ENCODE measurements at places on chromosomes 16 and 17.

- DNase-seq: no peak
Observed at GRCh38 chr17:74392848-74393247, 25.5 kb downstream of the GPR142 start.

DNA sequence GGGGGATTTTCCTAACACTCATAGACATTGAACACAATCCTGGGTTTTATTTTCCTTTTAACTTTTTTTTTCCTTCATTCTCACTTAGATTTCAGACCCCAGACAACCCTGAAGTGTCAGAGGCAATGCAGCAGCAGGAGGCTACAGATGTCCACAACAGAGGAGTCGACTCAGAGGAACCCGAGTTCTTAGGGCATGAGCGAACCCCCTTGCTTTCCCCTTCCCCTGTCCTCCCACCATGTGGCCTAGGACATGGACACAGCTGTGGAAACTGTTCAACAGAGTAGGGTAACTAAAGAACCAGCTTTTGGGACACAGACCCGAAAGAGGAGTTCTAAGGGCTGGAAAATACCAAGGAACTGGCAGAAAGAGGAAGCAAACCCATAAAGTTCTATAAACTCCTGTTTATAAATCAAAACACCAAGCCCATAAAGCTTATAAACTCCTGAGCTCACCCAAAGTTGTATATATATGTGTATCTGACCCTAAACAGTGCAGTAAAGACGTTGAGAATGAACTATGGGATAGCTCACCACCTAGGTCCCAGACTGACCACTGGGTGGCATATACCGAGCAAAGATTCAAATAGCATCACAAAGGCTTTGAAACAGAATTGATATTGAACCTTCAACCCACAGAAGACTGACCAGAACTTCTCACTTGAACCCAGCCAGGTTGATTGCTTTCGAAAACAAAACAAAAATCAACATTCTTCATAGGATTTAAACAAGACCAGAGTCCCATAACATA is 33.9 kb downstream of the CMTM4 start:
- DNase-seq: peak; percentile 58

- DNase-seq: no peak
Observed at GRCh38 chr17:77329741-77330531, 189.2 kb downstream of the SEC14L1 start.

DNA sequence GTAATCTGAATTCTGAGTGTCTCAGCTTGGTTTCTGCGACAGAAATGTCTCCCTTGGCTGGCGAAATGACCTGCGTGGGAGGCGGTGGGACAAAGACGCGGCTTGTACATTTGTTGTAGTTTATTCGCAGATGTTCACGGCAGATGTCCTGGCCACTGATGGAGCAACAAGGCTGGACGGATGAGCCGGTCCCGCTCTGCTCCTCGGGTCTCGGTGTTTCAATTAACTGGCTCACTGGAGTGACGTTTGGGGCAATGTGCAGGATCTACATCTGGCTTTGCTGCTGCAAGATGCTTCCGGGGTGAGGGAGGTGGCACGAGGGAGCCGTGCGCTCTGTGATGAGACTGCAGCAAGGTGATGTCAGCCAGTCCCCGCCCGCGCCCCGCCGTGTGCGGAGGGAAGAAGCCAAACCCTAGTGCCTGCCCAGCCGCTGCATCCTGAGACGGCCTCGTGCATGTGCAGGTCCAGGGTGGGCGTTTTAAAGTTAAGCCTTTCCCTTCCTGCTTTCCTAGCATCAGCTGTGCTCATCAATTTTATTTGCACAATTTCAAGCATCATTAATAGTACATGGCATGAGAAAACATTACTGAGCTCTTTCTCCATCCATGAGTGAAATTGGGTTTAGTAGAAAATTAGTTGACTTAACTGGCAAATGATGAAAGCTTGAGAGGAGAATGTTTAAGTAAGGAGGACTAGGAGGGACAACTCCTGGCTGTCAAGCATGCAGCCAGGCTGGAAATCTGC is 44.4 kb downstream of the MGAT5B start:
- DNase-seq: no peak

DNA sequence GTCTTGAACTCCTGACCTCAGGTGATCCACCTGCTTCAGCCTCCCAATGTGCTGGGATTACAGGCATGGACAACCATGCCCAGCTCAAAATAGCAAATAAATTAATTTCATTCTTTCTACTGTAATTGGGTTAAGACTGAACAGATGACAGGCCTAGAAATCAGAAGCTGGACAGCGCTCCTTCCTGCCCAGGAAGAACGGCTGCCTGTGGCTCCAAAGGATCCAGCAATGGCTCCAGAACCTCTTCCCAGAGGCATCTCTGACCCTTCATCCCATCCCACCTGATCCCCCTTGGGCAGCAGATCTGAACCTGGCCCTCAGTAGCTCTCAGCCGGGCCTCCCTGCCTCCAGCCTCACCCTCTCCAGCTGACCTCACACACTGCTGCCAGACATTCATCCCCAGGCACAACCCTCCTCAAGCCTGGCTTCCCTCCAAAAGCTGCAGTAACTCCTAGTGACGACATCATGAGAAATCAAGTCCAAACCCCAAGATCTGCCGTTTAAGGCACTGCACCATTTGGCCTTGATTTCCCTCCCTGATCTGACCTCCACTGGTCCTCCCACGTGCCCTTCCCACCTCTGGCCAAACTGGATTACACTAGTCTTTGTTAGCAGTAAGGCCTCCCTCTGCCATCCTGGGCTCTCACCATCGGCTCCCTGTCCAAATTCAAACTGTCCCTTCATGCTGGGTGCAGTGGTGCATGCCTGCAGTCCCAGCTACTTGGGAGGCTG is 3.1 kb upstream of the MIF4GD start:
- DNase-seq: peak; percentile 59

GRCh38 chr16:52708476-52708875 is 161.5 kb upstream of the TOX3 start:
- DNase-seq: no peak

GRCh38 chr17:42182927-42183734 is 2.1 kb downstream of the HCRT start:
- no peak for DNase-seq

DNA sequence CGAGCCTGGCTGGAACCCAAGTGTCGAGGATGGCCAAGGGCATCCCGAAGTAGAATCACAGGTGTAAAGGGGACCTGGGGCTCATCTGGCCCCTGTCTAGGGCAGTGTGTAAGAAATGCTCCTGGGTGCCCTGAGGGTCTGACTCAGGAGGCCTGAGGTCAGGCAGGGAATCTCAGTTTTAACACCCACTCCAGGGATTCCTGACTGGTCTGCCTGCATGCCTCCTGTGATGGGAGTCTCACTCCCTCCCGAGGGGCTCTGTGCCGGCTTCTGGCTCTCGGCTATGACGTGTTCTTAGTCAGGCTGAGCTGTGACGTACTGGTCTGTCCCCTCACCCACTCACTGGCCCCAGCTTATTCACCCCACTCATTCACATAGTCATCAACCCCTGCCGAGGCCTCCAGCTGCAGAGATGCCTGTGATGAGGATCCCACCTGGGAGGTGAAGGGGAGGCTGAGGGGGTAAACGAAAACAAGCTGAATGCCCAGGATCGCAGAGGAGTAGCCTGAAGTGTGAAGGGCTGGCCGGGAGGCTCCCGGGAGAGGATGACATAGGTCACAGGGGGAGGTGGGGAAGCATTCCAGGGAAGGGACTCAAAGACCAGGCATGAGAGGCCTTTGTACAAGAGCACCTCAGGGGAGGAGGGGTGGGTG is 23.8 kb downstream of the FAM83G start:
- DNase-seq: no peak

GRCh38 chr16:58461056-58461455 is 38.9 kb upstream of the NDRG4 start:
- no peak for DNase-seq

GRCh38 chr17:17815062-17815406 is 21.8 kb downstream of the SREBF1 start:
- no peak for DNase-seq

- DNase-seq: no peak
Observed at GRCh38 chr17:12909046-12909445, 108.8 kb downstream of the ELAC2 start.

DNA sequence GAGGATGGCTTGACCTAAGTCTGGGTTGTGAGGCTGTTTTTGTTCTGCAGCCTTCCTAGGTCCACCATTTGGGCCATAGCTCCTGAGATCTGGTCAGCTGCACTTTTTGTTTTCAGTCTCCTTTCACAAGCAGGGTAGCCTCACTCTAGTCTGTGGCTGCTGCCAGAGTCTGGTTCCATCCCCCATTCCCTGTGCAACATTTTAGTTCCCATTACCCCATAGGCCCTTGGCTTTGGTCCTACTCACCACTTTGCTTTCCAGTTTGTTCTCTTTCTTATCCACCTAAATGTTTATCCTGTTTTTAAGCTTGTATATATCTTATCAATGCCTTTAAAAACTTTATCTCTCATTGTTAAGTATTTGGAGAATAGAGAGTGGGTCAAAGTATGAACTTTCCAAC is 6.5 kb upstream of the XYLT2 start:
- DNase-seq: no peak

DNA sequence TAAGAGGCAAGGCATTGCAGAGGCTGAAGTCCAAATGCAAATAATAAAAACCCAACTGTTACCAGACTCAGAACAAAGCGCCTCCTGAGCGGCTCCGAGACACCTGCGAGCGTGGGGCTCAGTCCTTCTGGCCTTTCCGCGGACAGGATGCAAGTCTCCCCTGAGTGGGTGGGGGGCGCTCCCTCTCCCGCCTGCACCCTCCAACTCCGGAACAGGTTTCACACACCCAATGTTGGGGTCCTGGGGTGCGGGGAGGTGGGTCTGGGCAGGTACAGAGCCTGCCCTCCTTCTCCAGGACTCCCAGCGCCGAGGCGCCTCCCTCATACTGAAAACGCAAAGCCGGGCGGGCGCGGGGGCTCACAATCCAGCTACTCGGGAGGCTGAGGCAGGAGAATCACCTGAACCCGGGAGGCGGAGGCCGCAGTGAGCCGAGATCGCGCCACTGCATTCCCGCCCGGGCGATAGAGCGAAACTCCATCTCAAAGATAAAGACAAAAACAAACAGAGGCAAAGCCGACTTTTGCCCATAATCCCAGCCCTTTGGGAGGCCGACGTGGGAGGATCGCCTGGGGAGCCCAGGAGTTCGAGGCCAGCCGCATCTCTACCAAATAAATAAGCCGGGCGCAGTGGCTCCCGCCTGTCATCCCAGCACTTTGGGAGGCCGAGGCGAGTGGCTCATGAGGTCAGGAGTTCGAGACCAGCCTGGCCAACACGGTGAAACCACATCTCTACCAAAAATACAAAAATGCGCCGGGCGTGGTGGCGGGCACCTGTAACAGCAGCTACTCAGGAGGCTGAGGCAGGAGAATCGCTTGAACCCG is 893 bp downstream of the GINS2 start:
- no peak for DNase-seq

- peak; percentile 52 for DNase-seq
Observed at GRCh38 chr17:55845385-55845784, 94.5 kb downstream of the PCTP start.
